ENCODE measurements at places on chromosomes 7 and 10. TPM values are rescaled to one million over a fixed set of nuclear protein-coding genes. Genes with fewer than 3 reads are reported as not detected.

Gene ZP3
- 4.1 TPM for polyA plus RNA-seq

Gene NXPH1
- not detected for polyA plus RNA-seq

Gene RAPGEF5
- 1.2 TPM for polyA plus RNA-seq

Gene FAM13C
- polyA plus RNA-seq: not detected

Gene HSPA12A
- polyA plus RNA-seq: 6.7 TPM

Gene DRGX
- polyA plus RNA-seq: not detected

Data from IgD-negative memory B cell (primary cell).